ENCODE measurements at places on chromosomes 13 and 19.

GRCh38 chr13:21354721-21355120, 104.4 kb downstream of the ZDHHC20 start:
- no peak for DNase-seq
- H3K27ac ChIP-seq, result no peak overlapping the region
- H3K4me3 ChIP-seq, result no peak overlapping the region
- H3K36me3 ChIP-seq, result no peaks in the 10 kb centered on the region
- H3K27me3 ChIP-seq, result no peaks in the 10 kb centered on the region

DNA sequence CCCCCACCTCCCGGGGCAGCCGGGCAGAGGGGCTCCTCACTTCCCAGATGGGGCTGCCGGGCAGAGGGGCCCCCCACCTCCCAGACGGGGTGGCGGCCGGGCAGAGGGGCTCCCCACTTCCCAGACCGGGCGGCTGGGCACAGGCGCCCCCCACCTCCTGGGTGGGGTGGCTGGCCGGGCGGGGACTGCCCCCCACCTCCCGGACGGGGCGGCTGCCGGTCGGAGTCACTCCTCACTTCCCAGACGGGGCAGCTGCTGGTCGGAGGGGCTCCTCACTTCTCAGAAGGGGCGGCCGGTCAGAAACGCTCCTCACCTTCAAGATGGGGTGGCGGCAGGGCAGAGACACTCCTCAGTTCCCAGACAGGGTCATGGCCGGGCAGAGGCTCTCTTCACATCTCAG, 43.9 kb downstream of the ZNF730 start:
- H3K4me1 ChIP-seq, result no peaks in the 10 kb centered on the region
- no peak overlapping the region for H3K4me3 ChIP-seq
- H3K27me3 ChIP-seq, result no peaks in the 10 kb centered on the region
- no peak for DNase-seq
- no peaks in the 10 kb centered on the region for H3K36me3 ChIP-seq

DNA sequence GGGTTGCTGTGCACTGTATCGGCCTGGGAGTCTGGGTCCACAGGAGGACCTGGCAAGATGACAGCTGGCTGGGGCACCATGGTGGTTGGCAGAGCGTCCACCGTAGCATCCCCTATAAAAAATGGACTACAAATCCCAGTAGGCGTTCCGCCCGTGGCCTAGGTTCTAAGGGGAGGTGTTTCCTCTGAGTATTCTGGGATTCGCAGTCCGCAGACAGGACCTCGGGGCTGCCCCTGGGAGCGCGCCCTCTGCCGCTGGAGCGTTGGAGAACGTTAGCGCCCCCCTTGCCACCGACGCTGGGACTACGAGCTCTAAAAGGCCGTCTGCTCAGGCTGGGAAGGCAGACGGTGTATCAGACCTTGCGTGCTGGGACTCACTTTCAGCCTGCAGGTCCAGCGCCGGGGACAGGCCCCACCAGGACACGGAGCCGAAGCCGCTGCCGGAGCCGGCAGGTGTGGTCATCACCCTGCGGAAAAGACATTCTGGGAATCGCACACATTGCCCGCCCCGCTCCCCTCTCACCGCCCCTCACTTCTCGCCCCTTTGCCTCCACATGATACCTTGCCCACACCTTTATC, 372 bp downstream of the DNAAF3 start:
- no peak overlapping the region for H3K27ac ChIP-seq
- DNase-seq, result peak; percentile 84
- no peaks in the 10 kb centered on the region for H3K4me1 ChIP-seq
- peak overlapping the region; percentile 51 for H3K4me3 ChIP-seq

DNA sequence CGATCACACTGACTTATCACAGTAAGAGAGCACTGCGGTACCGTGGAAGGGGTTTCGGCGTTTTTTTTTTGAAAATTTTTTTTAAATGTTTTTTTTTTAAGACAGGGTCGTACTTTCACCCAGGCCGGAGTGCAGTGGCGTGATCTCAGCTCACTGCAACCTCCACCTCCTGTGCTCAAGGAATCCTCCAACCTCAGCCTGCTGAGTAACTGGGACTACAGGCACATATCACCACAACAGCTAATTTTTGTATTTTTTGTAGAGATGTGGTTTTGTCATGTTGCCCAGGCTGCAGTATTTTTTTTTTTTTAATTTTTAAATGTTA, 19.0 kb downstream of the LTBP4 start:
- peaks cover 2% of the 10 kb centered on the region for H3K36me3 ChIP-seq
- no peak overlapping the region for H3K4me3 ChIP-seq
- H3K4me1 ChIP-seq, result no peaks in the 10 kb centered on the region
- H3K27ac ChIP-seq, result no peak overlapping the region
- no peak for DNase-seq

DNA sequence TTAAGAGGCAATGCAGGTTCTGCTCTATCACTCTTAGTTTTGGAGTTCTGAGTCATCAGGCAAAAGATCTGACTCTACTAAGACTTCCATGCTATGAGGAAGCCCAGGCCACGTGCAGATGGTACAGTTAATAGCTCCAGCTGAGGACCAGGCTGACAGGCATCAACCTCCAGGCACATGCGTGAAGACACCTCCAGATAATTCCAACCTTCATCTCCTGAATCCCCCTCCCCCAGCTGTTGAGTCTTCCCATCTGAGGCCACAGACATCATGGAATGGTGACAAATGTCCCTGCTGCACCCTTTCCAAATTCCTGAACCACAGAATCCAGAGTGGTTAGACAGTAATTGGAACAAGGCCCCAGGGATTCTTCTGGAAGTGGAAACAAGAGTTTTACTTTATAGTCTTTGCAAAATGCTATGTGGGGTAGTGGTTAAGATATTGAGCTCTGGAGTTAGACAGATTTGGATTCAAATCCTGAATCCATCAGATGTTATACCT, 183.8 kb downstream of the KLF5 start:
- no peak for DNase-seq
- no peaks in the 10 kb centered on the region for H3K27me3 ChIP-seq
- no peak overlapping the region for H3K27ac ChIP-seq

DNA sequence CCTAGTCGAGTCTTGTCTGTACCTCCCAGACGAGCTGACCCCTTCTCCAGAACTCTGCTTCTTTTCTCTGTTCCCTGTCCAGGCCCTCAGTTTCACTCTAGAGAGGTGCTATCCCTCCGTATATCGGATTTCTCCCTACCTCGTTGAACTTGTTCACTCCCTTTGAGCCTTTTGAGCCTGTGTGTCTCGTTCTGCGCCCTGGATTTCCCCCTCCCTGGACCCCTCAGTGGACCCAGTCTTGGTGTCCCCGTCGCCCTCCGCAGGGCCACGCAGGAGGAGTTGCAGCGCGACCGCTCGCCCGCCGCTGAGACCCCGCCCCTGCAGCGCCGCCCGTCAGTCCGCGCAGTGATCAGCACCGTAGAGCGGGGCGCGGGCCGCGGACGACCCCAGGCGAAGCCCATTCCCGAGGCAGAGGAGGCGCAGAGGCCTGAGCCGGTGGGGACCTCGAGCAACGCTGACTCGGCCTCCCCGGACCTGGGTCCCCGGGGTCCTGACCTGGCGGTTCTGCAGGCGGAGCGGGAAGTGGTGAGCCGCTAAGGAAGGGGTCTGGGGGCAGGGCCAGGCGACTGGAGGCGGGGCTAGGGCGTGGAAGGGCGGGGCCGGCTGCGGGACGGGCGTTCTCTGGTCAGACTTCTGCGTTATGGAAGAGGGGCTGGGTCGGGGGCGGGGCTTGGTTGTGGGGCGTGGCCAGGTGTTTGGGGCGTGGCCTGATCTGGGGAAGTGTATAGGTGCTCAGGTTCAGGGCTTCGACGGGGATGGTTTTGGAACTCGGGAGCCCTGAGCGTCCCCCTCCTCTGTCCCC, 5.5 kb downstream of the EPS8L1 start:
- H3K4me1 ChIP-seq, result peaks cover 11% of the 10 kb centered on the region
- H3K36me3 ChIP-seq, result no peaks in the 10 kb centered on the region
- no peak overlapping the region for H3K4me3 ChIP-seq

DNA sequence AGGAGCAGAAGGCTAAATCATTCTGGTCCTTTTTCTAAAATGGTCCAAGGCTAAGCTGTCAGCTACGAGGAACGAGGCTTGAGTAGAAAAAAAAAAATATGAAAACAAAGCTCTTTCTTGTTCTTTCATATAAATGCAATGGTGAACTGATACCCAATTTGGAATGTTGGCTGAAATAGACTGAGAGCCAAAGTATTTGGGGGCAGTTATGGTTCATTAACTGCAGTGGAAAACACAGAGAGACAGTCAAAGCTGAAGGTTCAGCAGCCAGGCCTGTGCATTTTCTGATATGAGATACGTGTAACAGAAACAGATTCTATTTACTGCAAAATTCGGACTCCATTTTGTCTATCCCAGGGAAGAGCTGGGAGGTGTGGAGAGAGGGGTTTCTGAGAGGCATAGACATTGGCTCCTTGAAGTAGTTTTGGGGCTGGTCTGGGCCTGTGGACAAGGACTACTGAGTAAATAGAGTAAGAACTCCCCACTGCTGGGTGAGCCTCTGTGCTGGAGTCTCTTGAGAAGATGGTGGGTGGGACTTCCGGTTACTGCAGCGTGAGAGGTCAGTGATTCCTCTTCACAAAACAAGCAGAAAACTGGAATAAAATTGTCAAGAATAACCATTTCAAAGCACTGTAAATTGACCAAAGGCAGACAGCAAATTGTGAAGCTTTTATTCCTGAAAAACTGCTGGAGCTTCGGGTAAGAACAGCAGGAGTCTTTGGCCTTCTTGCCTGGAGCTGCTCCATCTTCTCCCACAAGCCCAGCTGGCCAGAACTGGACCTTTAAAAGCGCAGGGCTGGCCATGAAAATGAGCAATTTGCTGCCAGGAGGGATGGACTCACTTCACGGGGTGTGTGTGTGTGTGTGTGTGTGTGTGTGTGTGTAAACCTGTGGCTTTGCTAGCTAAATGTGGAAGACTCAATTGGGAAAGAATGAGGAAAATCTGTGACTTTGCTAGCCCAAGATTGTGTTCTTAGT, 43.1 kb upstream of the CNMD start:
- peak; percentile 64 for DNase-seq
- H3K27ac ChIP-seq, result no peak overlapping the region
- no peaks in the 10 kb centered on the region for H3K27me3 ChIP-seq
- H3K4me3 ChIP-seq, result no peak overlapping the region
- no peaks in the 10 kb centered on the region for H3K4me1 ChIP-seq

DNA sequence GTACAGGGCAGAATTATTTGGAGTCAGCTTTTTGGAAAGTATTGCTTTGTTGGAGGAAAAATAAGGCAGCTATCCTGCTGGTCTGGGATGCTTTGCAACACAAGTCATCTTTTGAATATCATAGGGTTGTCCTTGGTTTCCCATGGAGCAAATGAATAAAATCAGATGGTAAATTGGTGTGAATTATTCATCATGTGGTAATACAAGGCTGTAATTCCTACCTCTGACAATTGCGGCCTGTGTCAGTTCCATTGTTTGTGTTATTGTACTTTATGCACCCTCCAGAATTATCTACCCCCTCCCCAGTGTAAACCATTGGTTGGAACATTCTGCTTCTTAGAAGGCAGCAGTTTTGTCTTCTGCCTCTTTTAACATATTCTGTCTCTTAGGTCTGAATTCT, 46.2 kb downstream of the RNASEH2B start:
- H3K36me3 ChIP-seq, result no peaks in the 10 kb centered on the region
- H3K27me3 ChIP-seq, result no peaks in the 10 kb centered on the region
- H3K27ac ChIP-seq, result no peak overlapping the region
- no peak overlapping the region for H3K4me3 ChIP-seq
- no peaks in the 10 kb centered on the region for H3K4me1 ChIP-seq

DNA sequence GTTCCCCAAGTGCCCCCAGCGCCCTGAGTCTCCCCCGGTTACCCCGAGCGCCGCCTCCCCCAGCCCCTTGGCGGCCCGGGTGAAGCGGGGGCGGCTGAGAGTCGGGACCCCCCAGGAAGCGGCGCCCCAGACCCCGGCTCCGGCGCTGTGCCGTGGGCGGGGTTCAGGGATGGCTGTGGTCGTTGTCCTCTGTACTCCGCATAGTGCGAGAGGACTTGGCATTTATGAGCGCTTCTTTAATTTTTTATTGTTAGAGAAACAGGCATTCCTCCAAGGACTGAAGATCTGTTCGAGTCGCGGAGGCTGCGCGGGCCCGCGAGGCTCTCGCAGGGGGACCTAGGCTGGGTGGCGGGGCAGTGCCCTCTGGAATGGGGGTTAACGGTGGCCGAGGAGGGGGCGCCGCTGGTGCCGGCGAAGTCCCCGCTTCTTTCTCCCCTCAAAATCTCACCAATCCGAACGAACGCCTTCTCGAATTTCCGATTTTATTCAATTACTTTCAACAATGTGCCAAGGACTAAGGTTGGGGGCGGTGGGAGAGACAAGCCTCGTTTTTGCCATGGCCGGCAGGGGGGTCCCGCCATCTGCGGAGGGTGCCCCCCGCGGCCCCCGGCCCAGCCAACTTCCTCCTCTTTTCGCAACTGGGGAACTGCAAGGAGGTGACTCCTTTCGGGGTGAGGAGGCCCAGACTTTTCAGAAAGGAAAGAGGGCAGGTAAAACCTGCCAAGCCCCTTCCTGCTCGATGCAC, 596 bp upstream of the GJB2 start:
- no peaks in the 10 kb centered on the region for H3K36me3 ChIP-seq
- peaks cover 24% of the 10 kb centered on the region for H3K27me3 ChIP-seq
- H3K4me1 ChIP-seq, result peaks cover 5% of the 10 kb centered on the region
- no peak for DNase-seq

DNA sequence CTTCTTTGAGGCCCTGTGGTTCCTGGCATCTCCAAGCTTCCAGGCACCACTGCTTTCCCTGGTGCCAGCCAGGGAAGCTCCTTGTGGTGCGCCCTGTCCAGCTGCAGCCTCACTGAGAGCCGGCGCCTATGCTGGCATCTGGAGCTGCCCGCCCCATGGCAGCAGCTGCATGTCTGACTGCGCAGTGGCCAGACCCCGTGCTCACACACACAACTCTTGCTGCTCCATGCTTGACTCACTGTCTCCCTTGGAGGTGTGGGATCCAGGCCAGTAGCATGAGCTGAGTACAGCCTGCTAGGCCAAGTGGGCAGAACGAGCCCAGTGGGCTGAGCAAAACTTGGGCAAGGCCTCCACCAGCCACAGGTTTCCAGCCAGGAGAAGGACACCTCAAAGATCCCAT, 11.5 kb upstream of the SUPT20H start:
- H3K4me1 ChIP-seq, result no peaks in the 10 kb centered on the region
- DNase-seq, result no peak
- H3K27ac ChIP-seq, result no peak overlapping the region
- H3K36me3 ChIP-seq, result no peaks in the 10 kb centered on the region
- no peaks in the 10 kb centered on the region for H3K27me3 ChIP-seq
- no peak overlapping the region for H3K4me3 ChIP-seq

GRCh38 chr19:13979244-13979615, 26.9 kb downstream of the RFX1 start:
- H3K4me3 ChIP-seq, result no peak overlapping the region
- no peaks in the 10 kb centered on the region for H3K27me3 ChIP-seq
- H3K27ac ChIP-seq, result no peak overlapping the region
- peaks cover 8% of the 10 kb centered on the region for H3K36me3 ChIP-seq
- peaks cover 4% of the 10 kb centered on the region for H3K4me1 ChIP-seq
- no peak for DNase-seq
